Calu3 (cell line): ENCODE measurements at places on chromosomes 12 and 14. TPM values are rescaled to one million over a fixed set of nuclear protein-coding genes. Genes with fewer than 3 reads are reported as not detected.

GRCh38 chr14:102304611-102305506 lies at the start of gene MOK:
Gene MOK, minus strand, starts transcription at chr14:102305164. Its CDS starts 196 bp downstream, at chr14:102304968.
- peak within 1 kb of the TSS; percentile 99 for H3K27ac ChIP-seq
- DNase-seq: peak; percentile 99
- H3K27me3 ChIP-seq: no peaks in the 10 kb centered on the region
- peak within 1 kb of the TSS; percentile 90 for H3K4me3 ChIP-seq
- H3K4me1 ChIP-seq: peaks cover 24% of the 10 kb centered on the region
- peaks cover 32% of the 10 kb centered on the region for H3K36me3 ChIP-seq

GRCh38 chr12:43453761-43454160 lies 98.2 kb downstream of the ADAMTS20 start:
- no peak overlapping the region for H3K4me3 ChIP-seq
- H3K27me3 ChIP-seq: no peaks in the 10 kb centered on the region
- H3K36me3 ChIP-seq: no peaks in the 10 kb centered on the region
- no peaks in the 10 kb centered on the region for H3K4me1 ChIP-seq

GRCh38 chr14:99203080-99203479 lies 68.9 kb downstream of the BCL11B start:
- no peak for DNase-seq
- H3K4me3 ChIP-seq: no peak overlapping the region
- no peak overlapping the region for H3K27ac ChIP-seq
- H3K27me3 ChIP-seq: peaks cover 36% of the 10 kb centered on the region
- no peaks in the 10 kb centered on the region for H3K4me1 ChIP-seq
- H3K36me3 ChIP-seq: no peaks in the 10 kb centered on the region

GRCh38 chr14:92236243-92236900 lies 86.6 kb upstream of the SLC24A4 start:
- H3K36me3 ChIP-seq: no peaks in the 10 kb centered on the region
- no peaks in the 10 kb centered on the region for H3K4me1 ChIP-seq
- H3K27me3 ChIP-seq: peaks cover 65% of the 10 kb centered on the region

GRCh38 chr14:99880651-99881420 lies 87.6 kb downstream of the EML1 start:
- no peak overlapping the region for H3K4me3 ChIP-seq
- no peaks in the 10 kb centered on the region for H3K4me1 ChIP-seq
- H3K27me3 ChIP-seq: peaks cover 17% of the 10 kb centered on the region
- DNase-seq: no peak

- H3K36me3 ChIP-seq: no peaks in the 10 kb centered on the region
- H3K27ac ChIP-seq: no peak overlapping the region
- no peak overlapping the region for H3K4me3 ChIP-seq
- peaks cover 26% of the 10 kb centered on the region for H3K4me1 ChIP-seq
Measured at GRCh38 chr12:16520328-16520727, 85.6 kb downstream of the LMO3 start.

DNA sequence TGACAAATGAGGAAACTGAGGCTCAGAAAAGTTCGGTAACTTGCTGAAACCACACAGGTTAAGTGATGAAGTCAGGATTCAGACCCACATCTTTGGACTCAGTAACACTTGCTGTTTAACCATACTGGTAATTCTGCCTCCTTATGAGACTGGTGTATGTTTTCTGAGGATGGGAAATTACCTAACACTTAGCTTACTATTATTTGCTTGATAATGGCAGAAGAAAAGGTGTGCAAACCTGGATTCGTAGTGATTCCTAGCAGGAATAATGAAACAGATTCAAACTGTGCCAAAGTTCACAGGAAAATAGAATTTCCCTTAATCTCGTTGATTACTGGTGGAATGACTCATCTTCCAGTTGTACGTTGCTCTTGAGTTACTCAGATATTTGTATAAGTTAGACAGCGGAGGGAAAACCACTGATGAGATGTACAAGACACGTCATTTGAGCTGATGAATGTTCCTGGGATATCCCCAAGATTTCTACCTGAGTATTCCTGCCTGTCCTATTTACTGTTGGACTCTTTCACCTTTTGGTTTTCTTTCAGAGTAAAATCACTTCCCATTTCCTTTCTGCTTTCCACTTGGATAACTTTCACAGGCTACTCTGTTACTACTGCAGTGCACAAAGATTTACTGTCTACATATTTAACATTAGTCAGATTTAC lies 37.5 kb downstream of the PRORP start:
- H3K36me3 ChIP-seq: no peaks in the 10 kb centered on the region
- peak overlapping the region; percentile 37 for H3K4me3 ChIP-seq
- peak; percentile 14 for DNase-seq
- peak overlapping the region; percentile 90 for H3K27ac ChIP-seq
- H3K27me3 ChIP-seq: no peaks in the 10 kb centered on the region
- peaks cover 52% of the 10 kb centered on the region for H3K4me1 ChIP-seq

- DNase-seq: no peak
- H3K36me3 ChIP-seq: no peaks in the 10 kb centered on the region
- no peak overlapping the region for H3K4me3 ChIP-seq
Measured at GRCh38 chr14:96156804-96157760, 47.6 kb upstream of the BDKRB2 start.

DNA sequence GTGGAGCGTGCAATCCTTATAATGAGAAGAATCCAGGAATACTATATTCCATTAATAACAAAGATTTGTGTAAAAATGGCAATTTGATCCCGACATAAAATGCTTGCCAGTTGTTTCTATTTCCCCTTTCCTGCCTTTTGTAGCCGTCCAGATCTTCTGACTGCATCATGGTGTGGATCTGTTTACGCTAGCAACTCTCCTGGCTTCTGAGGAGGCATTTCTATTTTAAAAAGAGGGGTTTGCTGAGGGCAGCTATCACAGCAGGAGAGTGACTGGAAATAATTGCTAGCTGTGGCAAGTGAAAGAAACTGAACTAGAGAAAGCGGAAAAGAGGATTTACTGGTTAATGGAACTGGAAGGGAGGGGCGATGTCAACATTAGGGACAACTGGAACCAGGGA lies 145.6 kb downstream of the ATP23 start:
- DNase-seq: no peak
- H3K27me3 ChIP-seq: no peaks in the 10 kb centered on the region
- H3K27ac ChIP-seq: no peak overlapping the region

DNA sequence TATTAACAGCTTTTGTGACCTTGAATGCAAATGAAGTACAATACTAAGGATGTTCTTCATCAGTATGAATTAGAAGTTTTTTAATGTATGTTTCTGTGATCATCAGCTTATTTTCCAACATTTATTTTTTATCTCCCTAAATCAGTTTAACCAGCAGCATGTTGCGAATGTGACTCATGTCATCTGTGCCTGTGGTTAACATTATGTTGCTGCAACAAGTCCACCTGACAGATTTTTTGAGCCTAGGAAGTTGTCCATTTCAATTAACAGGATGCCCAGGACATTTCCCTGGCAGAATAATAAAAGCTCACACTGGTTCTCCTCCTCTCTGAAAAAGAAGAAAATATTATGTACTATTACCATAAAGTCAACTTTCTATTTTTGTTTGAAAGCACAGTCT lies 155.5 kb downstream of the SYT1 start:
- H3K27ac ChIP-seq: no peak overlapping the region
- no peaks in the 10 kb centered on the region for H3K4me1 ChIP-seq
- H3K4me3 ChIP-seq: no peak overlapping the region
- H3K36me3 ChIP-seq: no peaks in the 10 kb centered on the region

- no peak for DNase-seq
- H3K4me3 ChIP-seq: no peak overlapping the region
- peaks cover 34% of the 10 kb centered on the region for H3K4me1 ChIP-seq
- no peaks in the 10 kb centered on the region for H3K27me3 ChIP-seq
Measured at GRCh38 chr12:70639535-70639934, 2.3 kb upstream of the PTPRB start.

DNA sequence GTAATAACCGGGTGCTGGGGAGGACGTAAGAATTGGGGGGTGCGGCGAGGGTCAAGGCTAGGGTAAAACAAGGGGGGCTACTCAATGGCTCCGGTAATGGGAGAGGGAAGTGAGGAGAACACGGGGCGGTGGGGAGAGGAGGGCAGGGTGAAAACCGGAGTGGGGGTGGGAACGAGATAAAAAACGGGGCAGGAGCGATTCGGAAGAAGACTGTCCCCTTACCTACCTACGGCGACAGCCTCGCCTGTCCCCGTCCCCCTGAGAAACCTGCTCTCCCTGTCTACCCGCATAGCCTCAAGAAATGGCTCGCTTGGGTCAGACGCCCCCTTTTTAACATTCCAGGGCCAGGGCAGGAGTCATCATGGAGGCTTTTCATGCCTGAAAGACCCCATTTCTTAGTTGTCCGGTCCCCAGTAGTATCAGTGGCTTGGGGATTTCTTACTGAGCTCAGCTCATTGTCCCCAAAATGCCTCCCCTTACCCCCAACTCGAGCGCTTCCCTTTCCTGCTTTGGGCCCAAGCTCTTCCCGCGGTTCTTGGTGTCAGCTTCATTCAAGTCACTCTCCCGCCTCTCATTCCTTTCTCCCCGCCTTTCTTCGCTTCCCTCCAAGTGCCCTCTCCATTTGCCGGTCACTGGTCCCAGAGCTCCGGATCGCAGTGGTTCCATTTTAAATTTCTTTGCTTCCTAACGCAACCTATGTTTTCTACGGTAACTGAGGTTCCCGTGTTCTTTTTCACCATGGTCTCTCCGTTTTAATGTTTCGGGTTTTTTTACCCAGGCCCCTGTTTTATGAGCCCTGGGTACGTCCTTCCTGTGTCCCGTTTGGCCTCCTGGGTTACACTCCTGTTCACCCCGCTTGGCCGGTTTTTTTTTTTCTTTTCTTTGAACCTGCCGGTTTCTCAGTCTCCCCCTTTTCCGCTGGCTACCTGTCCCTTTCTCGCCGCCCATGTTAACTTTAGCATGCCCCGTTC lies 1.2 kb upstream of the WSB2 start:
- H3K4me1 ChIP-seq: peaks cover 33% of the 10 kb centered on the region
- peak overlapping the region; percentile 92 for H3K27ac ChIP-seq
- peaks cover 60% of the 10 kb centered on the region for H3K36me3 ChIP-seq
- H3K27me3 ChIP-seq: no peaks in the 10 kb centered on the region
- H3K4me3 ChIP-seq: peak overlapping the region; percentile 83
- peak; percentile 58 for DNase-seq

DNA sequence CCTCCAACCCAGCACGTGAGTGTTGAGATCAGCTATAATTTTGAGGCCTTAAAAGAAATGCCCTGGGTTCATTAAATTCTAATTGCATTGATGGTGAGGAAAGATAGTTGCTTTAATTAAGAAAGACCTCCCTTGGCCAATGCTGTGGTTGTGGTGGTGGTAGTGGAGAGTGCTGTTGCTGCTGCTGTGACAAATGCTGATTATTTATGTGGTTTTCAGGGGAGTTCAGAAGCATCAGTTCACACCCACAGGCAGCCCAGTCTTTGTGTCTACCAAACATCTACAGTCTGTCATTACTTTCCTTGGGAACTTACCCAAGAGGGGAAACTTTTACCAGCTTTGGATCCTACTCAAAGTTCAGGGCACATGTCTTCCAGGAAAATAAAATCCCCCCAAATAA lies 178.4 kb upstream of the PARP11 start:
- DNase-seq: no peak
- H3K27me3 ChIP-seq: peaks cover 96% of the 10 kb centered on the region
- H3K36me3 ChIP-seq: no peaks in the 10 kb centered on the region

Gene PAX9
- total RNA-seq: 4.5 and 5.3 TPM in 2 replicates

Gene TESPA1
- total RNA-seq: not detected in 2 replicates

Gene A2M
- total RNA-seq: not detected in 2 replicates

Gene EML5
- total RNA-seq: 0.52 and 0.78 TPM in 2 replicates

Gene BATF
- 1.4 and 2.2 TPM in 2 replicates for total RNA-seq

Gene SLC38A4
- total RNA-seq: 1.5 and 3.1 TPM in 2 replicates

Gene KRT77
- total RNA-seq: not detected in 2 replicates

Gene MMP19
- total RNA-seq: not detected in 2 replicates
